Stimulated activated CD4-positive, alpha-beta T cell treated with anti-CD3 and anti-CD28 coated beads, Interleukin-1b, Interleukin-23, amount 100 ng/mL, for 1 hour (primary cell): ENCODE measurements at places on chromosomes 3 and 15.
A peak's percentile ranks its signal among the peaks of the same experiment; 100 is the strongest.

GRCh38 chr3:46361408-46362283 is 7.7 kb downstream of the CCR2 start:
- no peak for DNase-seq

GRCh38 chr3:56800130-56800831 is 1.5 kb downstream of the ARHGEF3 start:
- DNase-seq = peak; percentile 60

DNA sequence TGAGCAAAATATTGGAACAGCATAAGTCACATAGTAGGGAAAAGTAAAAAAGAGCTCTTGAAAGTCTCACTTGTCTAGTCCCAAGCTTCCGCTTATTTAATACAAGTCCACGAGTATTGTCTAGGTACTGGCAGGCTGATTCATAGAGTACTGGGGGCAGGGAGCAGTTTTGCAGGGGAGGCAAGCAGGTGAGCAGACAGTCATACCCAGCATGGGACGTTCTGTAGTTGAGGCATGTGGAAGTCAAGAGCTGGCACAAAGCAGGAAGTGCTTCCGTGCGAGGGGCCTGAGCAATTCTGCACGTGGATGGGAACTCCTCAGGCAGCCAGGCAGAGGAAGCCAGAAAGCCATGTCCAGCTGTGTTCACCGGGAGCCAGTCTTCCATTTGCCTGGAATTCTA is 287.6 kb downstream of the EPHB1 start:
- DNase-seq = no peak

DNA sequence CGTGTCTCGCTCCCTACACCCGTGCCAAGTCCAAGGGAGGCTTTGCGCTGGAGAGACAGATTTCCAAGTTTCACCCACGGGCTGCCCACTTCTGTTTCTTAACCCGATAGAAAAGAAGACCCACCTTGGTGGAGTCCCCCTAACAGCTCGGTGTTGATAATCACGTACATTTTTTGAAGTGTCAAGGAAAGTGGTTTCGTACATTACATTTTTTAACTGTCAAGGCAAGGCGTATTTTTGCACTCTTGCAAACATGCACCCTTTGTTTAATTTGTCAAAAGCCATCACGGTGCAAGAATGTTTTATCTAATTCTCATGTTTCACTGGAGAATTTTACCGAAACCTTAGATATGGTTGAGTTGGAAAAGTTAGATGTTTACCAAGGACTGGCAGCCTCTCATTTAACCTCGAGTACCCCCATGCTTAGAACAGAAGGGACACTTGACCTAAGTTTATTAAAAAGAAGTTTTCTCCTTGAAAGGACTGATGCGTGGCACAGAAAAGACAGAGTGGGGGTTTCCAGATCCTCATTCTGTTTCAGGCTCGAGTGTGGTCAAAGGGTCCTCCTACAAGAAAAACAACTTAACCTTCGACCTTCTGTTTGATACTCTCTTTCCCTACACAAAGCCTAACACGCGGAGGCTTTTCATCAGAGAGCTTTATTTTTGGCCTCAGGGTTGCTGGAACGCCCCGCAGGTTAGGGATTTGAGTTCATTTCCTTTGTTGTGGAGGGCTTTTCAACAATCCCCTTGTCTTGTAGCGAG is 882 bp downstream of the GXYLT2 start:
- no peak for DNase-seq

DNA sequence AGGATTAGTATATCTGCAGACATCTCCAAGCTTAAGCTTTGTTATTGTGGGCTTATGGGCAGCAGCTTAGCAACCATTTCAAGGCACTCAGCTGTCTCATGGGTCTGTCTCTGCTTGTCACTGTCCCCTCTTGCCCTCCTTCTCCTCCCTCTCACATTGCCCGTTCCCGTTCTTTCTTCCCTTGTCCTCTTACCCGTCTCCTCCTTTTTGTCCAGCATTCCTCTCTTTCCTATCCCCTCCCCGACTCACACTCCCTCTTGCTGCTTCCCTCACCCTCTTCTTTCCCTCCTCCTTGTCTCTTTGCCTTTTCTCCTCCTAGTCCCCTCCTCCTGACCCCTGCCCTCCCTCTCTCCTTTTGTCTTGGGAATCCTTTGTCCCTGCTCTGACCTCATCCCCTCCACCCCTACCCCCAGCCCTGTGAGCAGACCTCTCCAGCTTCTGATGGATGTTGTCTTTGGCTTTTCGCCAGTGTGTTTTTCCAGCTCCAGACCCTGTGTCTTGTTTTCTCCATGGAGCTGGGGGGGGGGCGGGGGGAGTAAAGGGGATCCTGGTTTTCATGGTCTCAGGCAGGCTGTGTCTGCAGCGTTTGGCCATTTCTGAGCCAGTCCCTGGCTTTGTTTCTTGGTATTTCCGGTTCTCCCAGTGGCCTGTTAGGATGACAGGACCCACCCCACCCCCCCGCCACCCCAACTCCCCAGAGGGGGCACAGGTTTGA is 47.9 kb upstream of the TRAK1 start:
- no peak for DNase-seq

- no peak for DNase-seq
Measured at GRCh38 chr3:30141927-30142326, 464.5 kb upstream of the TGFBR2 start.

DNA sequence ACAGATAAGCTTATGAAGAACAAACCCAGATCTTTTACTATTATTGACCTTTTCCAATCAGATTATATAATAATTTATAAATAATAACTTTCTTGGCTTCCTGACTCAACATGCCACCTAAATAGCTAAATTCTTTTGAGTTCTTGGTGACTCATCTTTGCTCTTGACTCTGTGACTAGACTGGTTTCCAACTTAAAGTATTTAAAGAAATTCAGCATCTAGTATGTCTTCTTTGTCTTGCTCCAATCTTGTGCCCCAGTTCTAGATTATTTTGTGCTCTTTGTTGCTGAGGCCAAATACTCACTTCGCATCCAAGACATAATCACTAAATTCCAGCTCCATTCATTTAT is 483.2 kb upstream of the TBL1XR1 start:
- no peak for DNase-seq
